ENCODE measurements at places on chromosomes 16 and 17. TPM values are rescaled to one million over a fixed set of nuclear protein-coding genes. Genes with fewer than 3 reads are reported as not detected.

Gene PNMT
- total RNA-seq, result 1.9 TPM

Gene CD300LB
- not detected for total RNA-seq

Gene UTS2R
- total RNA-seq, result not detected

DNA sequence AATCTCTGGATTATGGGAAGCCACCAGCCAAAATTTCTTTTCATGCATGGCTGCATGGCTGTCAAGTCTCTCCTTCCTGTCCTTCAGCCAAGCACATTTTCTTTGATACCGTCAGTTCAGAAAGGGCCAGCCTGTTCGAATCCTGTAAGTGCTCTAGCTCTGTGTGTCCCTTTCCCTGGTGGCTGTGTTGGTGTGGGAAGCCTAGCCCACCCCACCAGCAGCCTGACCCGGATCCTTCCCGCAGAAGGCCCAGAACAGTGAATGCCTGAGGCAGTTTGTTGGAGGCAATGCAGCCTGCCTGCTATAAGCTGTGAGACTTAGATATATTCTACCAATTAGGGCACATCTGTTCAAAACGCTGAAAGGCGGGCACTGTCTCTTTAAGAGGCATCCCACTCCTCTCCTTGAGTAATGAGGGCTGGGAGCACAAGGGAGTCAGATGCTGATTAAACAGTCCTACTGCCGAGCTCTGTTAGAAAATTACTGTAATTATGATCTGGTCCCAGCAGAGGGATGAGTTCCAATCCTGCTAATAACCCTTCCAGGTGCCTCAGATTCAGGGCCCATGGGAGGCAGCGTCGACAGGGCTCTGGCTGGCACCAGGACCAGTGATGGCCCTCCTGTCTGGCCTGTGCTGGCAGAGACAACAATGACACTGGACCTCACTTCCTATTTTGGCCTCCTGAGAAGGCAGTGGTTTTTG lies 18.4 kb downstream of the SNX11 start:
- peak; percentile 21 for DNase-seq

- no peak for DNase-seq
Observed at GRCh38 chr16:49754495-49755312, 101.2 kb downstream of the ZNF423 start.

- no peak for DNase-seq
Observed at GRCh38 chr17:47262586-47262985, 9.0 kb downstream of the ITGB3 start.

DNA sequence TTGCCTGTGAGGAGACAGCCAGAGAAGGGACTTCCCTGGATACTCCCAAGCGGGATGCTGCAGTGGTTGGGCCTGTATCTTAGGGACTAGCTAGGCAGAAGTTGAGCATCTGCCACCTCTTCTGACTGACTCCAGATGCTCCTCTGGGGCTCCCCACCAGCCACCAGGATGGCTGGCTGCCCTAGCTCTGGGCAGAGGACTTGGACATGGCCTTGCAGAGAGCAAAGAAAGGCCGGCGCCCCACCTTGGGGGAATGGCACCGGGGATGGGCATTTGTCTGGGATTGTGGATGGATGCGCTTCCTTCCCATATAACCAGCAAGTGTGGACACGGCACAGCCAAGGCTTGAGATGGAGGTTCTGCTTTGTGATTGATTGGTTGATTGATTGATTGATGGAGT lies 69.0 kb downstream of the OR1D5 start:
- DNase-seq, result no peak

- DNase-seq, result no peak
Observed at GRCh38 chr17:410543-411401, 58.2 kb upstream of the RPH3AL start.

DNA sequence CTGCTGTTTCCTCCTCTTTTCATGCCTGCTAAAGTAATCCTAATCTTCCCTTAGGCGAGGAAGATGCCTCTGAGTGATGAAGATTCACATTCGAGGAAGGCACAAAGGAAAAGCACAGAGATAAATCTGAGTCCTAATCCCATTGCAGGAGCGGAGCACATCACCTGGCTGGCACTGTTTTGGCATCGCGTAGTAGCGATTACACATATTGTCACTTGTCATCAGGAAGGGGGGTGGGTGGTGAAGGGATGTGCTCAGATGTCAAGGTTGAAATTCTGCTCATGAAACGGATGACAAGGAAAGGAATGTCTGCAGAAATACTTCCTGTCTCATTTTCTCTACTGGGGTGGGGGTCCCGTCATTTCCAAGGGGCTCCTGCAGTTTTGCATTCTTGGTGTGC lies 363.1 kb upstream of the EEF2KMT start:
- no peak for DNase-seq

DNA sequence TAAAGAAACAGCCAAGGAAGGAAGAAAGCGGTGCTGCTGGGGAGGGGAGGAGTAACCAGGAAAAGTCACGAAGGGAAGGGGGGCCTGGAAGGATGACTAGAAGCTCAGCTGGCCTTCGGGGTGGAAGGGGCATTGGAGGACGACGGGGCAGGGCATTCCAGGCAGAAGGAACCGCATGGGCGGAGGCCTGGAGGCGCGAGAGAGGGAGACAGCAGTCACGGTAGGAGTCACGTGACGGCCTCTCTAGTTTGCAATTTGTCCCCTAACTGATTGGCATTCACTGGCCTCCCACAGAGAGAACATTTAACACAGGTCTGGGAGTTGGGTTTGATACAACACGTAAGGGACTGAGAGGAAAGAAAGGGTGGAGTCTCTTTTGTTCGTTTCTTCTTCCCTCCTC lies 63.9 kb downstream of the RTN4RL1 start:
- no peak for DNase-seq

- DNase-seq, result no peak
Observed at GRCh38 chr16:15636392-15636873, 6.5 kb downstream of the MARF1 start.

GRCh38 chr17:73464447-73464846 lies 152.6 kb upstream of the CDC42EP4 start:
- no peak for DNase-seq

DNA sequence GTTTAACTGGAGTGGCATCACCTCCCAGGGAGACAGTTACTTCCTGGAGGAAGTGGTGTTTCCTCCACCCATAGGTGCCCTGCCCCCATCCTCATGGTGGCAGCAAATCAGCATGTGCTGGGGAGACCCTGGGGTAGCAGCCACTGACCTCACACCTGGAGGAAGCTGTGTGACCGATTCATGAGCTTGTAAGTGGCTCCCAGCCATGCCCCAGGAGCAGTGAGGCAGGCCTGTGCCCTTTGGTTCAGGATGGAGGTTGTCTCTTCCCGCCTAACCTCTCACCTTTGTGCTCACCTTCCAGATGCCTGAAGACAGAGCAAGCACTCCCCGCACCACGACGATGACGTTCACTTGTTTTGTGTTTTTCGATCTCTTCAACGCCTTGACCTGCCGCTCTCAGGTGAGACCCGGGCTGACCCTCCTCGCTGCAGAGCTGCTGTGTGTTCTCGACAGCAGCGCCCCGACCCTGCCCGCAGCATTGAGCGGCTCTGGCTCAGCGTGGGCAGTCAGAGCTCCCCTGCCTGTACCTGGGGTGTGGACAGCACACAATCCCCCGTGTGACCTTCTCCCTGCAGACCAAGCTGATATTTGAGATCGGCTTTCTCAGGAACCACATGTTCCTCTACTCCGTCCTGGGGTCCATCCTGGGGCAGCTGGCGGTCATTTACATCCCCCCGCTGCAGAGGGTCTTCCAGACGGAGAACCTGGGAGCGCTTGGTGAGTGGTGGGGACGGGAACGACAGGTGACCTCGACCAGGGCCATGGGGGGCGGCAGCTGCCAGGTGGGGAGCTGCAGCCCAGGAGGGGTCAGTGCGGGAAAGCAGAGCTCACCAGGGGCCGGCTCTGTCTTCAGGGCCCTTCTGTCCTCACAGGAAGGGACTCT lies 42.8 kb downstream of the MEAK7 start:
- DNase-seq, result peak; percentile 30

GRCh38 chr17:373613-374230 lies 21.1 kb upstream of the RPH3AL start:
- DNase-seq, result peak; percentile 50

DNA sequence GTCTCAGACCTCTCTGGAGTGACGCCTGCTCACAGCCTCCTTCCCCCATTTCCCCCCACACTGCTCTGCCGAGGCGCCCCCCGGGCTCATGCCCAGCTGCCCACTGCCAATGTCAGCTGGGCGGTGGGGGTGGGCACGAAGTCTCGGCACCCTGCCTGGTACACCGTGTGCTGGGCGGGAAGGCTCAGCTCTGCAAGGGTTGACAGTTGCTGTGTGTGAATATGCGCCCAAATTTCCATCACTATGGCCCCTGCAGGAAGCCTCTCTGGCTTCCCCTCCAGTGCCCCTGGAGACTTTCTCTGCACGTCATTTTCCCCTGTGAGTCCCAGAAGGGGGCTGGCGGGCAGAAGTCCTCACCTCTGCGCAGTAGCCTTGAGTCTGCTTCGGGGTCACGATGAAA lies 11.6 kb upstream of the CAMKK1 start:
- no peak for DNase-seq

DNA sequence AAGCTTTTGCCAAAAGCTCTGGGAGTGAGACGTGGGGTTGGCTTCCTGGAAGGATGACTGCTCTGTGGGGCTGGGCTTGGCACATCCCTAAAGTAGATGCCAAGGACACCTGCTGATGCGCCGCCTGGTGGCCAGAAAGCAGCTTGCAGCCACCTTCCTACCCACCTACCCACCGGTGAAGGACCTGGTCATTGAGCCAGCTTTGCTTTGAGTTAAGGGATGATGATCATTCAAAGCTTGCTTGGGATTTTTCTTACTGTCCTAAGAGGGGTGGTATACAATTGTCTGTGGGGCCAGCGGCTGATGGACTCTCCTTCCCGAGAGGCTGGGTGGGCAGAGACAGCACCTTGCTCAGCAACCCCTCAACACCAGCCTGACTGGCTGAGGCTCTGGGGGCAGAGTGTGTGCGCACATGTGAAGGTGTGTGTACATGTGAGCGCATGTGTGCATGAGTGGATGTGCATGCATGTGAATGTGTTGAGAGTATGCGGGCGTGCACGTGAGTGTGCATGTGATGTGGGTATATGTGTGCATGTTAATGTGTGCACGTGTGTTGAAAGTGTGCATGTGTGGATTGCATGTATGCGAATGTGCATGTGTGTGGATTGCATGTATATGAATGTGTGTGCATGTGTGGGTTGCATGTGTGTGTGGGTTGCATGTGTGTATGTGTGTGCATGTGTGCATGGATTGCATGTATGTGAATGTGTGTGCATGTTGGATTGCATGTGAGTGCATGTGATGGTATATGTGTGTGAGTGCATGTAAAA lies 18.6 kb downstream of the C1QTNF1 start:
- peak; percentile 63 for DNase-seq

DNA sequence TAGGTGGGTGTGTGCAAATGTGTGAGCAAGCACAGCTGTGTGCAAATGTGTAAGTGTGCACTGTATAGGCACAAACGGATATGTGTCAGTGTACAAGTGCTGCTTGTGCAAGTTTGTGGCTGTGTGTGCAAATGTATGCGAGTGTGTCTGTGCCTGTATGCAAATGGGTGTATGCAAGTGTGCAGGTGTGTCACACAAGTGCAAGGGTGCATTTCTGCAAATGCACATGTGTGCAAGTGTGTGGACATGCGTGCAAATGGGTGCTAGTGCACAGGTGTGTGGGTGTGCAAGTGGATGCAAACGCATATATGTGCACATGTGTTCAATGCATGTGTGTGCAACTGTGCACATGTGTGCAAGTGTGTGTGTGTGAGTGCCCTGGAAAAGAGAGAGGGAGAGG lies 76.5 kb upstream of the TNRC6C start:
- DNase-seq, result no peak

- no peak for DNase-seq
Observed at GRCh38 chr16:8646326-8647053, 25.0 kb downstream of the METTL22 start.

DNA sequence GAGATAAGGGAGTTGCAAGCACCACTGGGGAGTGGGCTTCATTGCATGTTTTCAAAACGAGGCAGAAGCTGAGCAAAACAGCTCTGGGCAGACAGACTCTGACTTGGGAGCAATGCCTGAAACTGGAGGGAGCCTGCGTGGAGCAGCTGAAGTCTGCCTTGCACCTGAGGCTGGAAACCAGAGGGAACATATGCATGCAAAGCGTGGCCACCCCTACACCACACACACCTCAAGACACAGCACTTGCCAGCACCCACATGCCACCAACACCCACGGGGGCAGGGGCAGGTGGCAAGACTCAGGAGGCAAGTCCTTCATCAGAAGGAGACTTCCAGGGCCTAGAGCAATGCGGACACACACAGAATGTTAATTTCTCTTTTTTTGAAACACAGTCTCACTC lies 45.8 kb downstream of the COTL1 start:
- DNase-seq, result no peak

DNA sequence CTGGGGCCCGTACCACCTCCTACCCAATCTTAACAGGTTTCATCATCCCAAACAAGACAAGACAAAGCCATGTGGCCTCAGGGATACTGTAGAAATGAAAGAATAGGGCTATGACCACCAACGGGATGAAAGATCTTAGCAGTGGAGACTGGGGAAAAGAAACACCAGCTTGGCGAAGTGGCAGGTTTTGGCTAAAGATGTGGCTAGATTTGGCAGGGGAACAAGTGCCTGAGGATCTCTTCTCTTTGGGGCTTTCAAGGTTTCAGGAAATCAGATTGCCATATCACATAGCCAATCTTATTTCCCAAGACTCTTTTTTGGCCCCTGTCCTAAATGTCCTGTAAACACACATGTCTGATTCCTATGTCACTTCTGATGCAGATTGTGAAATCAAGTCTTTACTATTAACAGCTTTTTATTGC lies 6.9 kb downstream of the KRT24 start:
- DNase-seq, result no peak

DNA sequence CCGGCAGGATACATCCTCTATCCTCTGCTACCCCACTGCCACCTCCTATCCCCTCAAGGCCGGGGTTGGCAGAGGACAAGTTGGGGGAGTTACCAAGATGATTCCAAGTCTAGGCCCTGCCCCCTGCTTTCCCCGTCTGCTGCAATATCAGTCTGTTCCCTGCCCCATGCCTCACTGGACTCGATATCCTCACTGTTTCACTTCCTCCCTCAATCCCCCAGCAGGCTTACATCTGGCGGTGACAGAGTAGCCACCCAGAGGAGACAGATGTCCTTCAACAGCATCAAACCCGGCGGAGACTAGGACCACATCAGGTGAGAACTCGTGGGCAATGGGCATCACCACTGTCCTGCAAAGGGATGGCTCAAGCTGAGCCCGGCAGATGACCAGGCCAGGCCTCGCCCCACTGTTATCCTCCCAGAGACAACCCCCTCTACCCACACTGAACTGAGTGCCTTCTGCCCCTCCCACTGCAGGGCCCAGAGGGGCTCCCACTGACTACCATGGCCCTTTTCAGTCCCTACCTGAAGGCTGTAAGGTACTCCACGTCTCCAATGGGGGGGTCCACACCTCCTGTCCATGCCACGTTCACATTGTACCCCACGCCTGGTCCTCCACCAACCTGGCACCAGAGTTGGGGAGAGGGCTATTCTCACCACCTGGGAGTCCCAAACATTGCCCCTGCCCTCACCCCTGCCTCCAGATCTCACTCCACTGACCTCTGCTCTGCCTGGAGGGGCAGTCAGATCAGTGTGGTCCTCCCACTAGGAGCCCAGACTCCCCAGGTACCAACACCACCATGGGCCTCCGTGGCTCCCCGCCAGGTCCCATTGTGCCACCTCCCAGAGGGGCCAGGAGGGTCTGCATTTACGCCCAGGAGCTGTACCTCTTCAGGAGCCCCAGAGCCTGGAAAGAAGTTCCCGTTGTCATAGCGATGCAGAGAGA lies 9.6 kb downstream of the G6PC3 start:
- DNase-seq, result no peak
